ENCODE measurements at places on chromosomes 13 and 19.

DNA sequence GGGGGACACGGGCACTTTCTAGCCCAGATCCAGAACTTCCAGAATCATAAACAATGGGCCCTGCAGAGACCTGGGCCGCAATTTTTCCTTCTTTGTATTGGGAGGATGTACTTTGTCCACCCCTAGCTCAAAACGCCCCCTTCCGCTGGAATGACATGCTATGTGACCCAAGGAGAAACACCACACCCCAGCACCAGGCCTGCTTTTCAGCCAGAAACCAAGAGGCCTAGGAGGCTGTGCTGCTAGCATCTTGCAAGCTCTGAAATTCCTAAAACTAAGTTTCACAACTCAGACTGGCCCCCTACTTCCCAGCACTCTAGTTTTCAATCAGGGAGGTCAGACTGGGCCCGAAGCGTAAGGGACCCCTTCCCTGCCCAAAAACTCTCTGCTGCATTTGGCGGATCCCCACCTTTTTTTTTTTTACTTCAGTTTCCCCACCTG lies 538 bp downstream of the LSM4 start:
- peak; percentile 70 for DNase-seq

- peak; percentile 81 for DNase-seq
These were observed 7.8 kb upstream of the SELENOV start for GRCh38 chr19:39506944-39507714.

GRCh38 chr13:79589603-79590393 lies 108.8 kb downstream of the NDFIP2 start:
- DNase-seq, result no peak

DNA sequence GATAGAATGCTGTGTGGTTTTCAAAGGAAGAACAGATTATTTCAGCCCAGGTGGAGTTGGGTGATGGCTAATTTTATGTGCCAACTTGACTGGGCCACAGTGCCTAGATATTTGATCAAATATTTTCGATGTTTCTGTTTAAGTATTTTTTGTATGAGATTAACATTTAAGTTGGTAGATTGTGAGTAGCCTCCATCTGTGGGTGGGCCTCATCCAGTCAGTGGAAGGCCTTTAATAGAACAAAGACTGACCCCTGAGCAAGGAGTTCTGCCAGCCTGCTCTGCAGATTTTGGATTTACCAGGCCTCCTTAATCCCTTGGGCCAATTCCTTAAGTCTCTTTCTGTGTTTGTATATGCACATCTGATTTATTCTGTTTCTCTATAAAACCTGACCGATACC lies 13.9 kb downstream of the LSM14A start:
- no peak for DNase-seq

- DNase-seq, result no peak
These were observed 28.6 kb downstream of the PRAM1 start for GRCh38 chr19:8473648-8474476.

DNA sequence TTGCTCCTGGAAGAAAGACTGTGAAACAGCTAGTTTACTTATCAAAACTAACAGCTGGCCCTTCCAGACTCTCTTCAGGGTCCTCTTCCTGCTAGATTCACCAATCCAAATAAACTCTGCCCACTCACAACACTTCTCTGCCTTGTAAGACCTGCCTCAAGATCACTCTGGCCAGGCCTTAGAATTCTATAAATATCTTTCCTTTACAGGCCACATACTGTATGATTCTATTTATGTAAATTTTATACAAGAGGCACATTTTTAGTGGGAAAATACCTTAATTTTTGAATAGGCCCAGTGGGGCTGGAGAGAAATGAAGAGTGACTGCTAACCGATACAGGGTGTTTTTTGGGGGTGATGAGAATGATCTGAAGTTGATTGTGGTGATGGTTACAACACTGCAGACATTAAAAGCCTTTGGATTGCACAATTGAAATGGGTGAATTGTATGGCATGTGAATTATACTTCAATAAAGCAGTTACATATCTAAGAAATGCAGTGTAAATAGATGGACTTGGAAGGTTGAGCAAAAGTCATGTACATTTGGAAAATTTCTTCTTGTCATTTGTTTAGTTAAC lies 141.8 kb downstream of the GPC5 start:
- DNase-seq, result no peak

DNA sequence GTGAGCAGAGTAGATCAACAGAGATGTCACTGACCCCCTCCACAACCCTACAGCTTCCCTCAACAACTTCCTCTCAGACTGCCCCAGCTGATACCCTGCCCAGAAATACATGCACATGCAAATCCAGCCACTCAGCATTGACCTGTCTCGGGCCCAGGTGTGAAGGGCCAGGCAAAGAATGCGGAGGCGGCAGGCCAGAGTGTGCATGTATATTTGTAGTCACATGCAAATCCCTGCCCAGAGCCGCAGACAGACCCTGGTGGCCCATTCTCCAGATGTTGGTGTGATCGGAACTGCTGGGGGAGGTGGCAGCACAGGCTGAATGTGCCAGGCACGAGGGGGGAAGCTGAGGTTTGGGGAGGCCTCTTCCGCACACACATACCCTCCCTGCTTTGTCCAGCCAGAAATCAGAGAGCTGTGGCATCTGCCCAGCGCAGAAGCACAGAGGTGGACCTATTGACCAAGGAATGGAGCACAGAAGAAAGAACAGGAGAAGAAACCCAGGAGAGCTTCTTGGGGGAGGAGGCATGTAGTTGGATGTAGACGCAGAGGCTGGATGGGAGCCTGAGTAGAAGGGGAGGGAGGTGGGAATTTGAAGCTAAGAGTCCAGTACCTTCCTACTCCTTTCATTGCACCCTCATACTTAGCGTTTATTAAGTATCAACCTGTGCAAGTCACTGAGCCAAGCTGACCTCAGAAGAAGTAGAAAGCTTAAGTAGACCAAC lies 14.4 kb downstream of the MEF2B start:
- DNase-seq, result no peak

DNA sequence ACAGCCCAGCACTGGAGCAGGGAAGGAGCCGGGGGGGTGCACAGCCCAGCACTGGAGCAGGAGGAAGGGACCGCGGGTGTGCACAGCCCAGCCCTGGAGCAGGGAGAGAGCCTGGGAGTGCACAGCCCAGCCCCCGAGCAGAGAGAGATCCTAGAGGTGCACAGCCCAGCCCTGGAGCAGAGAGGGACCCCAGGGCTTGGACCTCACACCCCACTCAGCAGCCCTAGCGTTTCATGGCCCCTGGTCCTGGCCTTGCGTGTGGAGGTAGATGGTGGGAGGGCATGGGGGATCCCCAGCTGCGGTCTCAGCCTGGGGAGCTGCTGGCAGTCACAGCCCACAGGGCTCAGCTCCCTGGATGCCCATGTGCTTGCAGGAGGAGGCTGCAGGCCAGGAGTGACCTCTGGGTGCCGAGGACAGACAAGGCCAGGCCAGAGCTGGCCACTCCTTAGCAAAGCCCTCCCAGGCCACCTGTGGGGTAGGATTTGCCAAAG lies 25.1 kb downstream of the GAS6 start:
- no peak for DNase-seq

GRCh38 chr13:36054041-36054440 lies 77.1 kb downstream of the DCLK1 start:
- DNase-seq, result no peak

GRCh38 chr19:5358173-5358800 lies 17.7 kb upstream of the PTPRS start:
- DNase-seq, result no peak

DNA sequence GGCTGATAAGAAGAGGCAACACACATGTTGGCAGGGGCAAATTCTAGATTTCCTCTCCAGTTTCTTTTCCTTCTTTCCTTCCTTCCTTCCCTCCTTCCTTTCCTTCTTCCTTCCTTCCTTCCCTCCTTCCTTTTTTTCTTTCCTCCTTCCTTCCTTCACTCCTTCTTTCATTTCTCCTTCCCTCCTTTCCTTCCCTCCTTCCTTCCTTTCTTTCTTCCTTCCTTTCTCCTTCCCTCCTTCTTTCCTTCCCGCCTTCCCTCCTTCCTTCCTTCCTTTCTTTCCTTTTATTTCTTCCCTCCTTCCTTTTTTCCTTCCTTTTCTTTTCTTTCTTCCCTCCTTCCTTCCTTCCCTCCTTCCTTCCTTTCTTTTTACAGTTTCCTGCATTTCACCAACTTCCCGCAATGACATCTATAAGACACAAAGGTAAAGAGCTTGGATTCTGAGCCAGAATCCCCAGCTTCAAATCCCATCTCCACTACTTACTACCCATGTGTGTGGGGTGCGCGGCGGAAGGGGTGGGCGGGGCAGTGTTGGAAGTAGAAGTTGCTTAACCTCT lies 35.3 kb downstream of the INSR start:
- DNase-seq, result no peak

DNA sequence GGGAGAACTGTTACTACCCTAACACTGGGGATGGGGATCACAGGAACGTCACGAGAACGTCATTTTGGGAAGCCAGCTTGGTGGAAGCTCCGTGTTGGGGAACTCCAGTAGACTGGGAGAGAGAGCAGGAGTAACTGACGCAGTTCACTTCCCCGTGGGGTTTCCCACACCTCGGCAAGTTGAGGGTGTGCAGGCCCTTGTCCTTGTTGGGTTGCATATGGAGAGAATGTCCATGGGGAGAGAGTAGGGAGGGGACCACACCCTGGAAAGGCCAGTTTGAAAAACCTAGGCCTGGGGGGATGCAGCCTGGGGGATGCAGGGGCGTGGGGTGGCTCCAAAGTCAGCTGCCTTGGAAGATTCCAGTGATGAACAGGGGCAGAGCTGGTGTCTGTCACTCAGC lies 50.7 kb upstream of the MCF2L start:
- DNase-seq, result no peak

GRCh38 chr13:107241381-107241780 lies 673.4 kb upstream of the ARGLU1 start:
- no peak for DNase-seq

GRCh38 chr13:52067237-52067636 lies 42.7 kb downstream of the UTP14C start:
- DNase-seq, result no peak

- no peak for DNase-seq
These were observed 924 bp downstream of the PRAM1 start for GRCh38 chr19:8501516-8501915.

DNA sequence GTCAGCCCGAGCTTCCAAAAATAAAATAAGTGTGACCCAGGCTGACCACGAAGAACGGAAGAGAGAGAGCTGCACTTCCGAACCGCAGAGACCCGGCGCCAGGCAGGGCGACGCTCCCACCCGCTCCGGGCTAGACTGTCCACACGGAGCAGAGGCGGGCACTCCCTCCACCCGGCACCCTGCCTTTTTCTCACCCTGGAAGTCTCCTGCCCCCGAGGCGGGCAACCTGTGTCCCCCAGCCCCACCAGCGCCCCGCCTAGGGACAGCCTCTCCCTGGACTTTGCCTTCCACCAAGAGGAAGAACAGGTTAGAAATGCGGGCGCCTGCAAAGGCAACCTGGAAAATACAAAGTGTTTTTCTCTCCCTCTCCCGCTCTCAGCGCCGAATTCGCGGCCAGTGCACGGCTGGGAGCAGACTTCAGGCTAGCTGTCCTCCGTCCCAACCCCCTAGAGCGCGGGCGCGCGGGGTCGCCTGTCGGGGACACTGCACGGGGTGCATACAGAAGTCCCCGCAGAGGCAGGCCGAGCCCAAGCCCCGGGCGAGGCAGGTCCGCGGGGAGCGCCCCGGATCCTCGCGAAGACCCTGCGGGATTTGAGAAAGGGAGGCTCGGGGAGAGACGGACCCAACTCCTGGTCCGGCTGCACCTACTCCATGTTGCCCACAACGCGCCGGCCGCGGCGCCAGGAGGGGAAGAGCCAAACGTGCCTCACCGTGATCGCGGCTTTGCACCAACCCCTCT lies 845 bp downstream of the SPRY2 start:
- peak; percentile 68 for DNase-seq

GRCh38 chr19:14428882-14429416 lies 4.2 kb upstream of the PKN1 start:
- DNase-seq, result no peak

DNA sequence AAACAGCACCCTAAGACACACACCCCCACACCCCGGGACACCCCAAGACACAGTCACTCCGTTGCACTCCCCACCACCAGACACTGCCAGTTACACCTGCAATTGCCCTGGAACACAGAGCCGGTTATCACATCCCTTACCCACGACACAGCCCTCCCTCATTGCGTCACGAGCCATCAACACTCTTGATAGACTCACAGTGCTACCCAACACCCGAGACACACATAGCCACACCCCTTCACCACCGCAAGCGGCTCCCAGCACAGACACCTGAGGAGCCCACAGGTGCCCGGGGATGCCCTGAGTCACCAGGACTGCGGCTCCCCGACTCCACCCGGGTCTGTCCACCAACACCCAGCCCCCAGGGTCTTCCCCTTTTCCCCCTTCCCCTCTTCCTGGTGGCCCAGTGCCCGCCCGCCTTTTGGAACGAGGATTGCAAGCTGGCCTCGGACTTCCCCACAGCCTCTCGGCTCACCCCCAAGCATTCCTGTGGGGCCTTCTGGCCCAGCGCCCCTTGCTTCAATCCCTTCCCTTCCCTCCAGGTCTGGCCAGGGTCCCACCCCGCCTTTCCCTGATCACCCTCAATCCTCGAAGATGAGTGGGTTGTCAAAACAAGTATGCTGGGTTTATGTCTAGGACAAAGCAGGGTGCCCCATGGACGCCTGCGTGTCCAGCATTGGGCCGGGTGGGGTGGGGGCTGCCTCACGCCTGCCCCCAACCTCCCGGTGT lies 1.7 kb upstream of the PTGER1 start:
- DNase-seq, result no peak

DNA sequence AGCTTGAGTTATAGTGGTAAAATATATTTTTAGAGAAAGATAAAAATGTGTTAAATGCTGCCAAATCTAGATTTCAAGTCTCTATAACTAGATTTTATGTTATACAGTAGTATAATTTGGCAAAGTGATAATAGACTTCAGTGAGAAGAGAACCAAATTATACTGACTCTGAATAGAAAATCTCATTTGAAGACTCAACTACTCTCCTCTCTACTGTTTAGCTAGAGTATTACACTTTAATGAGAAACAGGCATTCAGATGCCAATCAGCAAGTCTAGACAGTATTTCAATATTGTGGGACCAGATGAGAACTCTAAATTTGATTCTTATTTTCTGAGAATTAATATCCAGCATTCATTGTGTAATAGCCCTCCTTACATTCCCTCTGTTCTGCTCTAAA lies 311.2 kb downstream of the SLITRK5 start:
- DNase-seq, result no peak

DNA sequence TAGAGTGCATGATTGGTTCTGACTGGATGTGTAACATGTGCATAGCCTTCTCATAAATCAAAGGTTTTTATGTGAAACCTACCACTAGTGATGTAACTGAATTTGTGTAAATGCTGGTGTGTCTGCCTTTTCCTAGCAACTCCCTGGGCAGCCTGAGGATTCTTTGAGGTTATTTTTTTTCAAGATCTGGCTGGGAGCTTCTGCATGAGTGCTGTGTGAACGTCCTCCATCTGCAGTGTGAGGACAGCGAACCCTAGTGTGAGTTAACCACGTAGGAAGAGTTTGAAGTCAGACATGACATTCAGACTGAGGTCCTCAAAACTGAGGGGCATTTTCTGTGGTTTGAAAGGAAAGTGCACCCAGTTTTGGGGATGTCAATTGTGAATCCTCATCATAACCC lies 39.9 kb downstream of the DPRX start:
- no peak for DNase-seq

DNA sequence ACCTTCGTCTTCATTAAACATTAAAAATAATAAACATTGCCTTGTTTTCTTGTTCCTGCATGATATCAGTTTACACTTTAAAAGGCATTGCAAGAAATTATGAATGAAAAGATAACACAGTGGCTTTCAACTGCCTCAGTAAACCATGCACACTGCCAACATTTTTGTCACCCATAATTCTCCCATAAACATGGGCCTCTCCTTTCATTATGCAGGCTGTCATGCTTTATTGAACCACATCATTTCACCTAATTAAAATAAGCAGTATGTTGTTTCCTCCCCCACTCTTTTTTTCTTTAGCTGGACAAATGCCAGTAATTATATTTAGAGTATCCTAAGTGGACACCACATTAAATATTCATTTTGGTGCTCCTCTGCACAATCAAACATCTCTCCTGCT lies 1566.5 kb upstream of the SLC10A2 start:
- DNase-seq, result no peak
